ENCODE measurements at places on chromosomes 1 and 21. TPM values are rescaled to one million over a fixed set of nuclear protein-coding genes. Genes with fewer than 3 reads are reported as not detected.

DNA sequence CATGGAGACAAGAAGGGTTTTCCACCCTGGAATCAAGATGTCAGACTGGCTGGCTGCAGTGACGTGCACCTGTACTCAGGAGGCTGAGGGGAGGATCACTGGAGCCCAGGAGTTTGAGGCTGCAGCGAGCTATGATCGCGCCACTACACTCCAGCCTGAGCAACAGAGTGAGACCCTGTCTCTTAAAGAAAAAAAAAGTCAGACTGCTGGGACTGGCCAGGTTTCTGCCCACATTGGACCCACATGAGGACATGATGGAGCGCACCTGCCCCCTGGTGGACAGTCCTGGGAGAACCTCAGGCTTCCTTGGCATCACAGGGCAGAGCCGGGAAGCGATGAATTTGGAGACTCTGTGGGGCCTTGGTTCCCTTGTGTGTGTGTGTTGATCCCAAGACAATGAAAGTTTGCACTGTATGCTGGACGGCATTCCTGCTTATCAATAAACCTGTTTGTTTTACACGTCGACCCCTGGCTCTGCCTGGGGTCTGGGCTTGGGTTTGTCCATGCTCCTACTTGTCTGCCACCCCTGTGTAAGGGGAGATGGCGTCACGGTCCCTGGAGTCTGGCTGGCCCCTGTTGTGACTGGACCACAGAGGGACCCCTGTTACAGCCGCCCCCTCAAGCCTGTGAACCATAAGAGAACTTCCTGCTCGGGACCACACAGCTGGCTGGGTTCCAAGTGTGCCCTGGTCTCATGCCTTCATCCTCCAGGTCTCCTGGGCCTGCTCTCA is 20.9 kb upstream of the VPS13D start:
- peak; percentile 80 for DNase-seq

DNA sequence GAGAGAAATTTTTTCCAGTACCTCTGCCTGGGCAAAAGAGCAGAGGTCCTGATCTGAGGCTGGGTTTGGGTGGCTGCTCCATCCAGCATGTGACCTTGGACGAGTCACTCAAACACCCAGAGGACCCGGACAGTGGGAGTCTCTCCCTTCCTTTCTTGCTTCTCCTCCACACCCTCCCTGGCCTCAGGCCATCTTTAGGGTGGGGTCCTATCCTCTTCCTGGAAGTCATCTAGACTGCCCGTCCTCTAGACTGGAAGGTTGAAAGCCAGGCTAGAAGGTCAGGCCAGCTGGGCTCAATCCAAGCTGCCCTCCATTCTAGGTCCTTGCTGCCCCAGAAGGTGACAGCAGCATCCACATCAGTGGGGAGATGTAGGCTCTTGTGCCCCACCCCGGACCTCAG is 599.5 kb downstream of the MATN1 start:
- no peak for DNase-seq

DNA sequence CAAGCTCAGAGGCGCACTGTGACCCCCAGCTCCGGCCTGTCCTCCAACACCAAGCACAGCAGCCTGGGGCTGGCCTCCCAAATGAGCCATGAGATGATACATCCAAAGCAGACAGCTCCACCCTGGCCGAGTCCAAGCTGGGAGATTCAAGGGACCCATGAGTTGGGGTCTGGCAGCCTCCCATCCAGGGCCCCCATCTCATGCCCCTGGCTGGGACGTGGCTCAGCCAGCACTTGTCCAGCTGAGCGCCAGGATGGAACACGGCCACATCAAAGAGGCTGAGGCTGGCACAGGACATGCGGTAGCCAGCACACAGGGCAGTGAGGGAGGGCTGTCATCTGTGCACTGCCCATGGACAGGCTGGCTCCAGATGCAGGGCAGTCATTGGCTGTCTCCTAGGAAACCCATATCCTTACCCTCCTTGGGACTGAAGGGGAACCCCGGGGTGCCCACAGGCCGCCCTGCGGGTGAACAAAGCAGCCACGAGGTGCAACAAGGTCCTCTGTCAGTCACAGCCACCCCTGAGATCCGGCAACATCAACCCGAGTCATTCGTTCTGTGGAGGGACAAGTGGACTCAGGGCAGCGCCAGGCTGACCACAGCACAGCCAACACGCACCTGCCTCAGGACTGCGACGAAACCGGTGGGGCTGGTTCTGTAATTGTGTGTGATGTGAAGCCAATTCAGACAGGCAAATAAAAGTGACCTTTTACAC is 29.1 kb downstream of the SLC19A1 start:
- DNase-seq = no peak

DNA sequence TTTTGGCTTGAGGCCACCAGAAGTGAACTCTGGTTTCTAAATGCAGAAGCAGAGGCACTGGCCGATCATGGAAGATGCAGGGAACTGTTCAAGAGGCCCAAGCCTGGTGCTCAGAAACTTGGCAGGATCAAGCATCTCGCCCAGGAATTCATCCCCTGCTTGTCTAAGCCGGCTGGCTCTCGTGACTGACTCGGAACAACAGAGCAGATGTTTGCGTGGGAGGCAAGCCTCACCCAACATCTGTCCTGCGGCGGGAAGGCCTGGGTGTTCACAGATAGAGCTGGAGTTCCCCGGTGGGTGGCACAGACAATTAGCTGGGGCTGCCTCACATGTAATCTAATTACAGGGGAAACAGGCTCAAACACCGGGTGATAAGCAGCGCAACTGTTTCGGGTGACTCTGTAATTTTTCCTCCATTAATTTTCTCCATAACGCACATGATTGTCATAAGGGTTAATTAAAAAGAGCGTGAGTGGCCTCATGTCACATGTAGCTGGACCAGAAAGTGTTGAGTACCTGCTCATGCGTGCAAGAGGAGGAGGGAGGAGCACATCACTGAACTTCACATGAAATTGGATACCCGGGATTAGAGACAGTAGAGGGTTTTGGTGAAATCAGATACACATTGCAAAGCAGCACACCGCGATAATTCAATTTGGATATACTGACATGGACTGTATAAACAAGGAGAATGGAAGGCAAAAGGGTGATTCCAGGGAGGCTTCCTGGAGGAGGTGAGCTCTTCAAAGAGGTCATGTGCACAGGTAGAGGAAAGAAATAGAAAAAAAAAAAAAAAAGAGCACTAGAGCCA is 180.0 kb downstream of the ETS2 start:
- DNase-seq = no peak

DNA sequence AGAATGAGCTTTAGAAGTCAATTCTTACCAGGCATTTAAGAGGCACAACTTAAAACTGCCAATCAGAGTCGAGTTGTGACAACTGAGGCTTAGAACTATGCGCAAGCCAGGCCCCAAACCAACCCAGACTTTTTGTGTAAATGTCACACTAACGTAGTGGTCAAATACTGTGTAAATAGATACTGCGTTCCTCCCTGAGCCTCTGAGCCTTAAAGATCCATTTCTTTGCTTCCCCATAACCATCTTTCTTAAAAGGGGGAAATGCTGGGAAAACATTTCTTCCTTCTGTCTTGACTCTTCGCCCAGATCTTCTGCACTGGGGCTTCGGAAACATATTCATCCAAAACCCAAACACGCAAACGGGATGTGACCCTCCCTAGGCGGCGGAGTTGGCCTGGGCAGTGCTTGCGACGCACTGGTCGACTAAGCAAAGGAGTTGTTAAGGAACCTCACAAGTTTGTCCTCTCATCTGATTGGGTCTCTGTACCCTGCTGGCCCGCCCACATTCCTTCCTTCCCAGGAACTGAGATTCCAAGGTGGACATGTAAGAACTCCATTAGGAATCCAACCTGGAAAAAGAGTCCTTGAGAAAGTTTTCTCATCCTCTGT is 2.6 kb downstream of the ADAMTS5 start:
- no peak for DNase-seq

DNA sequence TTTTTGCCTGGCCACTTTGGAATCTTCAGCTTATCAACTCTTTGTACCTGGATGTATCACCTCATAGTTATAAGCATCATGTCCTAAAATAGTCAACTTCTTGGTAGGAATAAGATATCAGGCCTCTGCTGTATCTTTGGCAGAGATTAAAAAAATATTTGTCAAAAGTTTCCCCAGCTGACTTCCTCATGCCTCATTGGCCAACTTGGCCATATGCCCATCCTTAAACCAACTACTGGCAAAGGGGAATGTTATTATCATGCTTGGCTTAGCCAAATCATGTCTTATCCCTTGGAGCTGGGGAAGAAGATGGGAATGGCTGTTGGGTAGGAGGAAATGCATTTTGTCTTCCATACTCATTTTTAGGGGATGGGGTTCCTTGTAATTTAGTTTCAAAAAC is 23.4 kb downstream of the NFASC start:
- no peak for DNase-seq

DNA sequence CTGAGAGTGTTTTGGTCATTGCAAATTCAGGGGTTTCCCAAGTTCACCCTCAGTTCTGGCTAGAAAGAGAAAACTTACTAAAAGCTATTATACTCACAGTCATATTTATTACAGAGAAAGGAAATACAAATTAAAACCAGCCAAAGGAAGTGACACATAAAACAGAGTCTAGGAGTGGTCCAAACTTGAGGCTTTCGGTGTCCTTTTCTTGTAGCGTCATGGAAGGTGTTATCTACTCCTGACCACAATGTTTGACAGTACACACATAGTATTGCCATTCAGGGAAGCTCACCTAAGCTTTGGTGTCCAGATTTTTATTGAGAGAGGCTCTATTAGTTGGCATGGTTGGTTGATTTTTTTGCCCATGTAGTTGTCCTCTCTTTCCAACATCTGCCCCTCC is 59.0 kb downstream of the SLC35A3 start:
- DNase-seq = no peak

GRCh38 chr1:175146529-175147213 is 45.9 kb downstream of the KIAA0040 start:
- peak; percentile 82 for DNase-seq

The UBL4B gene
- not detected for total RNA-seq

DNA sequence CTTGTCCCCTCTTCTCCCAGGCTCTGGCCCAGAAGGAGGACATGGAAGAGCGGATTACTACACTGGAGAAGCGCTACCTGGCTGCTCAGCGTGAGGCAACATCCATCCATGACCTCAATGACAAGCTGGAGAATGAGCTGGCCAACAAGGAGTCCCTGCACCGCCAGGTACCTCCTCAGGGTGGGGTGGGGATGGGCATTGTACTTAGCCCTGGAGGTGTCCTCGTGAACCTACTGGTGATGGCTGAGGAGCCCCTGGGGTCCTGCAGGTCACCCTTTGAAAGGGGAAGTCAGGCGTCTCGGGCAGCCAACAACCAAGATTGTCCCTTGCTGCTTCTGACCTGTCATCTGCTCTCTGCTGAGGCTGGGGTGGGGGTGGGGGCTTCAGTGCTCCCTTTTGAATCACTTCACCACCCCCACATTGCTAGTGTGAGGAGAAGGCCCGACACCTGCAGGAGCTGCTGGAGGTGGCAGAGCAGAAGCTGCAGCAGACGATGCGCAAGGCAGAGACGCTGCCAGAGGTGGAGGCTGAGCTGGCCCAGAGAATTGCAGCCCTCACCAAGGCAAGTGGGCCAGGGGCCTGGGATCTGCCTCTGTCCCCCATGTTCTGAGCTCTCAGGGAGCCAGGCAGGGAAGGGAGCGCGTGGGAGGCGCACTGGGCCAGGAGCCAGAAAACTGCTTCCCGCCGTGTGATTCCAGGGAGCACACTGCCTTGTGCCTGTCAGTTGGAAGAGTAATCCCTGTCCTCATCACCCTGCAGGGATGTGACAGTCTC is 19.7 kb downstream of the PPFIA4 start:
- no peak for DNase-seq

- DNase-seq = no peak
Measured at GRCh38 chr21:40846103-40846502, 855 bp downstream of the DSCAM start.

Data from SK-MEL-5 (cell line).